ENCODE measurements at places on chromosomes 6 and 20.

DNA sequence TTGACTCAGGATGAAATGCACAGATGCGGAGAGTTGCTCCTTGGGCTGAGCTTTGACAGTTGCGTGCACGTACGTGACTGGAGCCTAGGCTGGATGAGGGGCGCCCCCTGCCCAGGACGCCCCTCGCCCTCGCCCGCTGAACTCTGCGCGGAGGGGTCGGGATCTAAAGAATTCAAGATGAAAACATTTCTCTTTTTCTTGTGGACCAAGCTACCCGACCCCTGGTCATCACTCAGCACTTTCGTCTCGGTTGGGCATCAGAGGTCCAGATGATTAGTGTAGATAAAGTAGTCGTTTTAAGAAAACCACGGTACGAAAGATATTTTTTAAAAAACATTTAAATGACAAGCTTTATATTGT, 700 bp downstream of the DTD1 start:
- no peak for DNase-seq

DNA sequence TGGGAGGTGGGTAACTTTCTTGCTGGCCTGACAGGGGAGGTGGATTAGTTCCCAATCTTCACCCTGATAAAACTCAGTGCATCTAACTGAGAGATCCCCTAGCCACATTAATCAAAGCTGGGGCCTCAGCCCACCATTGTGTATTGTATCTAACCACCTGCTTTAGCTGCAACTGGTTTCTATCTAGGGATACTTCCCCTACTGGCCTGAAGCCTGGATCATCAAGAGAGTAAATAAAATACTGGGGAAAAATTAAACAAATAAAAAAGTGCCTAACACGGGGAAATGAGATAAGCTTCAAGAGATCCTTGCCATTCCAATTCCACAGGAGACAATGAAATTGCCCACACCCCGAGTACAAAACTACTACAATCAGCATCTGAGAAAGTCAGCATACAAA, 149.4 kb downstream of the INSM1 start:
- DNase-seq: no peak

DNA sequence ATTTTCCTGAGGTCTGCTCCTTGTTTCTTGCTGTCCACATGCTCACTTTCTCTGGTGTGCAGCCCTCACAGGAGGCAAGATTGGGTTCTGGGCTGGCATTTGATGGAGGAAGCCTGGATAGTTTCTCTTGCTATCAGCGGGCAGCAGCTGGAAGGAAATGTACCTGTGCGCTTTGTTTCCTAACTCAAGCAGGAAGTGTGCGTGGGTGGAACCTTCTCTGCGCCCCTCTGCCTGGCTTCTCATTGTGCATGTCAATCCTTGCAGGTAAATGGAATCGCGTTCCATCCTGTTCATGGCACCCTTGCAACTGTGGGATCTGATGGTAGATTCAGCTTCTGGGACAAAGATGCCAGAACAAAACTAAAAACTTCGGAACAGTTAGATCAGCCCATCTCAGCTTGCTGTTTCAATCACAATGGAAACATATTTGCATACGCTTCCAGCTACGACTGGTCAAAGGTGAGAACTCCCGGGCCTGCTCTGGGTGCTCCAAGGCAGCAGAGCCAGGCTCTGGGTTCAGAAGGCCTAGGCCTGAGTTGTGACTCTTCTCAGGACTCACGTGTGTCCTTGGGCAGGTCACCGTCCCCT, 16.8 kb upstream of the RBM38 start:
- no peak for DNase-seq

DNA sequence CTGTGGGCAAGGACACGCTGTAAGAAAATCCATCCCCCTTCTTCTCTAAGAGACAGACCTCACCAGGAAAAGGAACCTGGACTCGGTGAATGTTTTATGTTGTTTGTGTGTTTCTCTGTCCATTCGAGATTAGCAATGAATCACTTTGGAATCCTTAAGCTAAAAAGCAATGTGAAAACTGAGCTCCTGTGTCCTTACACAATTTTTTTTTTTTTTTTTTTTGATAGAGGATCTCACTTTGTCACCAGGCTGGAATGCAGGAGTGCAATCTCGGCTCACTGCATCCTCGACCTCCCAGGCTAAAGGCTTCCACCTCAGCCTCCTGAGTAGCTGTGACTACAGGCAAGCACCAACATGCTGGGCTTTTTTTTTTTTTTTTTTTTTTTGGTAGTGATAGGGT, 32.1 kb downstream of the BFSP1 start:
- no peak for DNase-seq

GRCh38 chr20:12575352-12576095, 433.2 kb upstream of the SPTLC3 start:
- DNase-seq: no peak

GRCh38 chr6:43669922-43670622, 17.5 kb downstream of the MRPS18A start:
- DNase-seq: no peak

DNA sequence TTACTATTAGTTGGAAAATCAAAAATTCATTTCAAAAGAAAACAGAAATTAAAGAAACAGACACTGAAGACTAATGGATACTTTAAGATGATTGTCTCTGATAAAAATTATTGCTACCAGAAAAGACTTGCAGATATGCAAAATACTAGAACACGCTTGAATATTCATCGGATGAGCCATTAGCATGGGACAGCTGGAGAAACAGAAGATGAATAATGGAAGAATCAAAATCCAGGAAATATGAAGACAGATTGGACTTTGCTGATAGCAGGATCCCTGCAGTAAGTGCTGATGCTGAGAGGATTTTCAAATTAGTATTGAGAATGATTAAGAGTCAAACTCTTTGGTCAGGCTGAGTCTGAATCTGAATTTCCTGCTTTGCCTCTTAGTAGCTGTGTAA, 169.4 kb downstream of the EYS start:
- no peak for DNase-seq

DNA sequence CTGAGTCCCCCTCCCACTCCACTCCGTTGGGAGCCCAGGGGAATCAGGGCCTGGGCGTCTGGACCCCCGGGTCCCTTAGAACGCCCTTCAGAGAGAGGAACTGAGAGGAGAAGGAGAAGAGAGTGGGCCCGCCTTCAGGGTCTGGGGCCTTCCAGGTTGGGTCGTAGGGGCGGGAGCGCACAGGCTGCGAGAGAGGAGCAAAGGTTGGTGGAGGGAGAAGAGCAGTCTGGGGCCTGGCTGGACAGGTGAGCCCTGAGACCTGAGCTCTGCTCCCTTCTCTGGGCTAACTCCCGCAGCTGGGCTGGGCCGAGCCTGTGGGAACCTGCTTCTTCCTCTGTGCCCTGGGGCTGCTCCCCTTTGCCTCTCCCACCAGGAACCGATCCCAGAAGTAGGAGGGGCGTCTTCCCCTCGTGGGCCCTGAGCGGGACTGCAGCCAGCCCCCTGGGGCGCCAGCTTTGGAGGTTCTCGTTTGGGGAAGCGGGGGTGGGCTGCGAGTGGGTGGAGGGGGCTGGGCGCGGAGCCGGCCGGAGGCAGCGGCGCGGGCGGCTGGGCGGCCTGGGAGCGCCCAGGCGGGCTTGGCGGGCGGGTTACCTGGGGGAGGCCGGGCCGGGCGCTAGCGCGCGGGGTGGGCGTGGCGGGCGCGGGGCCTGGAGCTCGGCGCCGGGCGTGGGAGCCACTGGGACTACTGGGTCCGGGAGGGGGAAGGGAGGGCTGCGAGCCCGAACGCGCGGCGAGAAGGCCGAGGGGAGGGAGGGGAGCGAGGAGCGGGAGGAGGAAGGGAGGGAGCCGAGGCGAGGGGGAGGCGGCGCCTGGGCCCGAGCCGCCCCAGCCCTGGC, at the start of gene DDR1:
Gene DDR1, plus strand, starts transcription at position 835 of the 836 bp plus-strand sequence. CDS start 4,211 bp downstream, outside the sequence.
- DNase-seq: peak; percentile 45

DNA sequence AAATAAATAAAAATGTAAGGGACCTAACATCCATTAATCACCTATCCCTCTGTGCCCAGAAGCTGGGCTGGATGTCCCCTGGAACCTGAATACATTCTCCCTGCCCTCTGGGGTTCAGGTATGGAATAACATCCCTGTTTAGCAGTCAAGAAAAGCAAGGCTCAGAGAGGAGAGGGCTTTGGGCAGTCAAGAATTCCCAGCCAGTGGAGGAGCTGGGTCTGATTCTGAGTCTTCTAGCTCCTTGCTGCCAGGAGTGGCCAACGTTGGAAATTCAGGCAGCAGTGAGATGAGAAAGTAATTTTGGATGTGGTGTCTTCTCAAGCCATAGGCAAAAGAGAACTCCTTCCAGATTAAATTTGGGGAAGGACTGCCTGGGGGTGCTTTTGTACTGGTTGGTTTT, 42.6 kb upstream of the ZNFX1 start:
- DNase-seq: peak; percentile 12

- no peak for DNase-seq
These were observed 170.1 kb downstream of the HS3ST5 start for GRCh38 chr6:114172576-114173260.

DNA sequence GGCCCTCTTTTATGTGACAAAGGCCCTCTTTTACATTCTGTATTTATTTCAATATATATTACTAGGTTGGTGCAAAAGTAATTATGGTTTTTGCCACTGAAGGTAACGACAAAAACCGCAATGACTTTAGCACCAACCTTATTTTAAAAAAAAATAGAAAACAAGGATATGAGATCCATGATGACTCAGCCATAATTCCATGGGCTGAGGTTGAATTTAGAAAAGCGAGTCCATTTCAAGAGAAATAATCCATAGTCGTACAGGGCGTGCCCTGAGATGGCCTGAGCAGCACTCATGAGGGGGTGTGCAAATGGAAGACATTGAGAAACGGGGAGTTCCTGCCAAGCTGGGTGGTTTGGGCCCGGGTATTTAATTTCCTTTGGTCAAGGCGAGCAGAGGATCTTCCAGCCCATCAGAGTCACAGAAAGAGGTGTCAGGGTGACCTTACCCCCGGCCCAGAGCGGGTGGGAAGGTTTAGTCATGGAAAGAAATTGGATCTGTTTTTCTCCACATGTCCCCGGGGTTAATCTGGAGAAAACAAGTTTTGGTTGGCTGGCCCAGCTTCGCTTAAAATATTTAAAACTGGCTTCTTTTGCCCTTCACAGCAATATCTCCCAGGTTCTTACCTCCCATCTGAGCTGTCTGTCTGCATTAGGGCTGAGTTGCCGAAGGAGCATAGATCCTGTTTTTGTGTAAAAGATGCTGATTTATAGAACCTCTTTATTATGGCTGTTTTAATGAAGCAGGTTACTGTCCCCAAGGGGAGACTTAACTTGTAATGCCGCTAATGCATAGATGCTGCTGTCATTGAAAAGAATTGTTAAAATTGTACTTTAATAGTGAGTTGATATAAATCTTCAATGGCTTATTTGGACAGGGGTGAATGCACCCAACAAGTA, 255.6 kb downstream of the PREX1 start:
- DNase-seq: no peak

- DNase-seq: no peak
These were observed 230.2 kb upstream of the THEMIS start for GRCh38 chr6:128131036-128131435.

DNA sequence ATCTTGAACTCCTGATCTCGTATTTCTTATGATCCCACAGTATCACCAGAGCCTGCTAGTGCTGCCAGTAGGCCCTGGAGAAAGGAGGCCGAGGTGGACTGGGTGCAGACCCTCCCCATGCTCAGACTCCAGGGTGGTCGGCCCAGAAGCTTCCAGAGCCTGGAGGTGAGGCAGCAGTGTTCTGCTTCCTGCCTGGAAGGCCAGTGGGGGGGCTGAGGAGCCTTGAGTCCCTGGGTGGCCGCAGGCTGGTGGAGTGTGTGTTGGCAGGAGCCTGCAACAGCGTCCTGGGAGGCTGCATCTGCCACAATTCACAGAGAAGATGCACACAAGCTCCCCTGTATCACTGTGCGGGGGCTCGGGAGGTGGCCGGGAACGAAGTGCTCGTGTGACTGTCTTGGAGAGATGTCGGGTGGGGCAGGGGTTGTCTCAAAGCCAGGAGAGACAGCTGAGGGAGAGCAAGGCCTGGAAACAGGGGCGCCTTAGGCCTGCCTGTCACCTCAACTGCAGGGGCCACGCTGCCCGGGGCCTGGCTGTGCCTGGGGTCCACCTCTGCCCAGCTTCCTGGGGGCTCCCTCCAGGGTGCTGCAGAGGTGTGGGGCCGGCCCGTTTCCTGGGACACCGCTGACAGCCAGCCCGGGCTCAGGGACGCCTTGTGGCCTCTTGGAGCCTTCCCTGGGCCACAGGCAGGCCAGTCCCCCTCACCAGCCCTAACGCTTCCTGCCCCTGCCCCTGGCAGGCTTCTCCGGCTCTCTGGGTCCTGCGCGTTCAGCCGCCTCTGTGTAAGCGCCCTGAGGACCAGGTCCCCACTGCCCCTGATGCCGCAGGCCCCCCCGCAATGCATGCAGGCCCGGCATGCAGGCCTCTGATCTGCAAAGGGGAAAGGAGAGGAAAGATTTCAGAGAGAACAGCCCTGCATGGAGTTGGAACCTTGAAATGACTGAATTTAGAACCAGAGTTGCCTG, 24.2 kb upstream of the MAS1 start:
- no peak for DNase-seq

DNA sequence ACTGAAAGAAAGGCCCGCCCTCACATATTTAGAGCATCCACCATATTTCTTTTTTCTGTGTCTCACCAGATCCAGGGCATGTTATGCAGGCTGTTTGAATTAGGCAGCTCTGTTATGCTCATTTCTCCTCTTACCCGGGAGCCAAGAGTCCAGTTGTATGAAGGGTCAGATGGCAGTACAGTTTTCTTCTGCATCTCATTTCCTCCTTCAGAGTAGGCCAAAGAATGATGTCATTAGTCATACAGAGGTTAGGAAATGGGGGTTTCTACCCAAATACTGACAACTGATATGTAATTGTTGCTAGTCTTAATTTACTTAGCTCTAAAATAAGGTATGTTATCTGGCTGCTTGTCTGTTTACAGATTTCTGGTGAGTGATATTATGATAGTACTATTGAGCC, 130.8 kb downstream of the SOBP start:
- DNase-seq: no peak

DNA sequence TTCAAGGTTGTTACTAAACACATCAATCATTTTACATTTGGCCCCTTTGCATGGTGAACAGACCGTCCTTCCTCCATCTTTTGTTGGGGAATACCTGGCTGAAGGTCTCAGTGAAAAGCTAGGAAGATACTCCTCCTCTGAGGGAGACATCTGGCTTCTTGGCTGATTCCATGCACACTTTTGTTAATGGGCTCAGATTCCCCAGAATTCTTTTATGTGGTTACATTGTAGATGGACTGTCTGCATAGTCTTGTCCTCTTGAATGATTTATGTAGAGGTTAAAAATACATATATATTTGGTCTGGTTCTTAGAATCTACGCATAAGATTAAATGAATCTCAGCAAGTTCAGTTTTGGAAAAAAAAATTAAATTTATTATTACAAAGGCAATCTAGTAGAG, 167.0 kb downstream of the EYA4 start:
- no peak for DNase-seq

- no peak for DNase-seq
These were observed 115.1 kb downstream of the BTBD9 start for GRCh38 chr6:38524436-38525145.

GRCh38 chr6:138528137-138528536, 28.8 kb upstream of the NHSL1 start:
- no peak for DNase-seq

DNA sequence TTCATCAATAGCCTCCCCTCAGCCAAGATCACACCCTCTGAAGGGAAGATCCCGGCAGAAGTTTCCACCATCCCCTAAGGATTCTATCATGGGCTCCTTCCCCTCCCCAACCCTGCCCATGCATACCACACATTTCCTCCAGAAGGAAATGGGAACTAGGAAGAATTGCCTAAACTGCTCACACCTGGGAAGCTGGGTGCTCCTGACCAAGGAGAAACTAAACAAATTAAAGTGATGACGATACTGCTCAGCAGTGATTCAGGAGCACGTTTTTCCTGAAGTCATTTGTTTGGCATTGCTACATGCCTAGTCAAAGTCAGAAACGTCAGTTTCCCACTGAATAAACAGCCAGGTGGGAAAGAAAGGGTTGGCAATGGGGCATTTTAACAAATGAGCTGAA, 136.1 kb upstream of the CDYL start:
- no peak for DNase-seq

- peak; percentile 68 for DNase-seq
These were observed 1.5 kb upstream of the GGT7 start for GRCh38 chr20:34874094-34874654.

Measured in NCI-H1436 (cell line).